ENCODE measurements at places on chromosomes 6 and 20.

GRCh38 chr6:19691465-19692167 is 145.6 kb upstream of the ID4 start:
- DNase-seq, result no peak

DNA sequence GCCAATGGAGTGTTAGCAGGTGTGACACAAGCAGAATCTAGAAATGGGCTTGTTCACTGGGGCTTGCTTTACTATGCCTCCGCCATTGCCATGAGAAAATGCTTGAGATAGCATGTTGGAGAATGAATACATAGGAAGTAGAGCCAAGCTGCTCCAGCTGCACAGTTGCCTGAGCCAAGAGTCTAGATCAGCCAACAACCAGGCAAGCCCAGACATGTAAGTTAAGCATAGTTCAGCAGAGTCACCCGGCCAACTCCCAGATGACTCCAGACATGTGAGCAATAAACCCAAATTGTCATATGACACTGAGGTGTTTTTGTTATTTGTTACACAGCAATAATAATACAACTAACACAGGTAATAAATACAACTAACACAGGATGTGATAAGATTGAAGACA is 167.9 kb downstream of the HAO1 start:
- DNase-seq, result no peak

DNA sequence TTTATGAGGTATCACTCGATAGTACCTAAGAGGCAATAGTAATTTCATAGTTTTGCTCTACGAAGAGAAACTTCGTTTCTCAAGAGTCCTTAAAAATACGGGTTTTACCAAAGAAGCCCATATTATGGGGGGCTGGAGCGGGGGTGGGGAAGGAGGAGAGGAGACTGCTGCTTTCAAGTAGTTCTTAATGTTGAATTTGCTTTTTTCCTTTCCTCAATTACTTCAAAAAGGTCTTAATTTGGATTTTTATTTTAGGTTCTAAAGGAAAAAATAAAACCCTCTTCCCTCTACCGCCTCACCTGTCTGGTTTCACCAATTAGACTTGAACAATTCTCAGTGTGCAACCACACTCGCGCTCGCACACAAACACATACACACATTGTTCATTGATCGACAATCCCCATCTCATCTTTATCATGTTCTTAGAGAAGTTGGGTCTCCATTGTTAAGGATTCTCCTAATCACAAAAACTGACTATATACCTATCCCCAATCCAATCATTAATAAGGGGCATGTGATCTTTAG is 97.2 kb downstream of the HFE start:
- DNase-seq, result no peak

DNA sequence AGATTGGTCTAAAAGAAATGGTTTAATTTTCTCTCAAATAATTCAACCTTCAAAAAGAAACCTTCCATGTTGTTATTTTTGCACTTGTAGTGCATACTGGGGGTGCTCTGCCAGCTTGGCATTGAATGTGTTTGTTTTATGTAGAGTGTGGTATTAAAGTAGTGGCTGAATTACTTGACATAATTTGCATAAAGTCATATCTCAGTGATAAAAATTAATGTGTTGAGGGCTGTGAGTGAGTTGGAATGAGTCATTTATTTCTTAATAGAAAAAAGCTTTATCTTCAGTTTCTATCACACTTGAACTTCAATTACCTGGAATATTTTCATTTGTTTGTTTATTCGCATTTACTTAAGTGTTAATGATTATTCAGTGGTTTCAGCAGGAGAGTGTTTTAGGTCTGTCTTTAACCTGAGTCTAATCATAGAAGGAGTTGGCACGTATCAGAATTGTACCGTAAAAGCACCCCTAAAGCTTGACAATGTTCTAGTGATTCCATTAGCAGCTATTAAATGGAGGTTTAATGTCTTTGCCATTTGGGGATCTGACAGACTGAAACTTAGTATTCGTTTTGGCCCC is 801.2 kb upstream of the FLRT3 start:
- no peak for DNase-seq

DNA sequence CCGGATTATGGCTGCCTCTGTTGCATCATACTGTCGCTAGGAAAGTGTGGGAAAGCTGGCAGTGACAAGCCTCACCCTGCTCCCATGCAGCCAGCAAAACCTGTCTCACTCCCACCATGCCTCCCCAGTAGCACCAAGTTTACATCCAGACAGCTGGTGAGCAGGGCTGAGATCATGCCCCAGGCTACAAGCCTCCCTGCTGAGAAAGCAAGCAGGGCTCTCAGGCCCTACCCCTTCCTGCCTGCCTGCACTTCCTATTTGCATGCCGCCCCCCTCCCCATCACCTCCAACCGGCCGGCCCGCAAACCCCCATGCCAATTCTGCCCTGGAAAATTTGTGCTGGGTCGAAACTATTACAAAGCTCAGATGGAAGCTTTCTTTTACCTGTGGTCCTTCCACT is 408.2 kb upstream of the FKBP1C start:
- DNase-seq, result no peak

All from GM04503 (cell line).